Right lobe of liver (tissue), 6 donors: ENCODE measurements at places on chromosomes 1 and 21.

DNA sequence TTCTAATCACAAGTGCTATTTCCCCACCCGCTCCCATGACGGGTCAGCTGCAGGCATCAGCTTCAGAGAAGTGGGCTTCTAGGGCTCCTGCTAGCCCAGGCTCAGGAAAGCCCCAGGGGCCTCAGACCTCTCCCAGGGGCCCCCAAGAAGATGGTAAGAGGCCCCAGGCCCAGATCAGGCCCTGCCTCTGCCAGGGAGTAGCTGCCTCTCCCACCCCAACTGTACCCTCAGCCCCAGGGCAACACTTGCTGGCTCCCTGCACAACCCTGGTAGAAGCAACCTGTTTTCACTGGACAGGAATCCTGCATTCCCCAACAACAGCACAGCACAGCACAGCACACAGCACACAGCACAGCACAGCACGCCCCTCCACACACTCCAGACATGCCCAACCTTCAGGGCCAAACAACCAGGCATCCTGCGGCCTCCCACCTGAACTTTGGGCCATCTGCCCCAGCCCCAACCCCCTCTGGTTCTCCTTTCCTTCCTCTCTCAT lies 6.5 kb downstream of the BLACAT1 start:
- DNase-seq = no peak

GRCh38 chr1:84504580-84505492 lies 1.4 kb upstream of the SPATA1 start:
- no peak for DNase-seq

GRCh38 chr21:45546636-45547544 lies 4.7 kb upstream of the SLC19A1 start:
- DNase-seq = peak; percentile 24

- peak; percentile 87 for DNase-seq
Observed at GRCh38 chr21:44466996-44467858, 11.9 kb downstream of the LRRC3 start.

DNA sequence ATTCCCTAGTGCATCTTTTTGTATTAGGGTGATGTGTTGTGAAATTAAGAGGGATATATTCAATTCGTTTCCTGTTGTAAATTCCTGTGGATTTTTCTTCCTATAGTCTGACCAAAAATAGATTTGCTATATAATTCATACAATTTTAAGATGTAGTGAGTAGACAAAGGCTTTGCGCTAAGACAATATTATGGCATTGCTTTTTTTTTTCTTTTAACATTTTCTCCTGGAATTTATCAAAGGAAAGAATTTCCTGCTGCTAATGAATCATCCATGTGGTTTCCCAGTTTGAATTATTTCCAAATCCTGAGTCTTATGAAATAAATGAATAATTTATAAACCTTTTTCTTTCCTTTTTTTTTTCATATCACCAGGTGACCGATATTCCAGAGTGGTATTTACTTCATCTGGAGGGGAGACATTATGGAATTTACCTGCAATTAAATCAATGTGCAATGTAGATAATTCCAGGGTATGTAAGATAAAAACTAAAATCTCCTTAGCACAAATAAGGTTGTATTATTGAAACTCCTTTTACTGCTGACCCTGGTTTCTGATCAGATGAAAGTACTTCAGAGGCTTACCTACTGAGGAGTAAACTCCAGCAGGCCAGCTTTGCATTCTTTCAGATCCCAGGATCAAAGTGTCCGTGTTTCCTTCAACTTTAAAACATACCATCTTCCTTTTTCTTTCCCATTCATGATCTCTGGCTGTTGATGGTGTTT lies 148.4 kb downstream of the TLR5 start:
- DNase-seq = no peak

DNA sequence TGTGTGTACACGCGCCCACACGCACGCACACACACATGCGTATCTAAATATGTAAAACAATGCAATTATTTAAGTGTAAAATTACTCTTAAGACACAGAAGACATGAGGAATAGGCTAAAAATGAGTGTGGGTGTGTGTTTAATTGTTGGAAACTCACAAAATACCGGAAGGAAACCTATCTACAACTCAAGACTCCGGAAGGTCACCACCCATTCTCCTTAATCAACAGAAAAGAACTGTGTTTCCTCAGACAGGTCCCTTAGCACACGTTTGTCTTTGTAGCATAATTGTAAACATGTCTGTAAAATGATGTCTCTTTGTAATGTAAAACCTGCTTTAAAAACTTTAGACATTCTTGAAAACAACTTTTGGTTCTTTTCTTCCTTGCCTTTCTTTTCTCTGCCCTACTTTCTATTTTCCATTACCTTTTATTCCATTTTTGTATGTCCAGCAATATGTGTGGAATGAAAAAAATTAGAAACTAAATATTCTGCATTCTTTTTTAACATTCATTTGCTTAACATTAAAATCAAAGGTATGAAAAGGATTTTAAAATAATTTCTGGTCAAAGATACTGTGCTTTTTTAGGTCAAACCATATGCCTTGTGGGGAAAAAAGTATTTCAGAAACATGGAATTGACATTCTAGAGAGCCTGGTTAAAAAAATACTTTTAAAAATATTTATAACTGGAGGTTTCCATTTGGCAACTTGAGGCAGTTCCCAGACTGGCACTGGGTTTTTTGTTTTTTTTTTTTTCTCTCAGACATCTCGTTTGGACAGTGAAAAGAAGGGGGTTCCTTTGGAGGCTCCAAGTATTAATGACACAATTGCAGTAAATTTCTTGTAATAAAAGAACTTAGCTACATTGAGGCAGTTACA lies 46.2 kb downstream of the ATP5PF start:
- DNase-seq = no peak
